Activated T-helper 2 cell treated with anti-CD3 and anti-CD28 coated beads, Interferon-gamma antibody, Interleukin-2, Interleukin-4, amounts not matched to agents 10 μg/mL and 5 μg/mL and 100 μg/mL, durations not matched to agents 14 hours and 24 hours and 36 hours (primary cell): ENCODE measurements at places on chromosomes 11 and 22.

DNA sequence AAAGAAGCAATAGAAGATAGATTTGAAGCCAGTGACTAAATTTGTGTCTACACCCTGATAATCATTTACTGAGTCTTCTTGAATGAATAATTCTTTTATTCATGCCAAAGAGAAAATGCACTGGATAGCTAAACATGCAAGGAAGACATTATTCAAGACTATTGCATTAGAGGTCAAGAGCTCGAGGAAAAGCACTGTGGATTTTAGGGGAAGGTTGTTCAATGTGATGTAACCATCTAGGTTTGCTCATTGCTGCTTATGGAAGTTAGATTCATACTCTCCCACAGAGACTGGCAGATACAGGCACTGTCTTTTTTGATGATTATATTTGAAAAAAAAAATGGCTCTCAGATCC is 682.1 kb downstream of the KCNA4 start:
- no peak for DNase-seq

GRCh38 chr22:48382197-48382596 is 1445.5 kb downstream of the BRD1 start:
- no peak for DNase-seq

GRCh38 chr11:473962-474785 is 24.1 kb downstream of the PTDSS2 start:
- no peak for DNase-seq

GRCh38 chr22:37521236-37521739 is 2.1 kb upstream of the CARD10 start:
- no peak for DNase-seq

DNA sequence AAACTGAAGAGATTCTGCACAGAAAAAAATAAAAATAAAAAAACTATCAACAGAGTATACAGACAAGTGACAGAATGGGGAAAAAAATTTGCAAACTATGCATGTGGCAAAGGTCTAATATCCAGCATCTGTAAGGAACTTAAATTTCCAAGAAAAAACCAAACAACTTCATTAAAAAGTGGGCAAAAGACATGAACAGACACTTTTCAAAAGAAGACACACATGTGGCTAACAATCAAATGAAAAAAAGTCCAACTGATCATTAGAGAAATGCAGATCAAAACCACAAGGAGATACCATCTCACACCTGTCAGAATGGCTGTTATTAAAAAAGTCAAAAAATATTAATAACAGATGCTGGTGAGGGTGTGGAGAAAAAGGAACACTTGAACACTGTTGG is 64.3 kb downstream of the APIP start:
- no peak for DNase-seq

- DNase-seq, result no peak
Measured at GRCh38 chr11:107276077-107276476, 181.5 kb downstream of the CWF19L2 start.

GRCh38 chr11:110715541-110715940 is 3.3 kb upstream of the ARHGAP20 start:
- no peak for DNase-seq

- no peak for DNase-seq
Measured at GRCh38 chr11:102545701-102546100, 15.2 kb upstream of the MMP7 start.

DNA sequence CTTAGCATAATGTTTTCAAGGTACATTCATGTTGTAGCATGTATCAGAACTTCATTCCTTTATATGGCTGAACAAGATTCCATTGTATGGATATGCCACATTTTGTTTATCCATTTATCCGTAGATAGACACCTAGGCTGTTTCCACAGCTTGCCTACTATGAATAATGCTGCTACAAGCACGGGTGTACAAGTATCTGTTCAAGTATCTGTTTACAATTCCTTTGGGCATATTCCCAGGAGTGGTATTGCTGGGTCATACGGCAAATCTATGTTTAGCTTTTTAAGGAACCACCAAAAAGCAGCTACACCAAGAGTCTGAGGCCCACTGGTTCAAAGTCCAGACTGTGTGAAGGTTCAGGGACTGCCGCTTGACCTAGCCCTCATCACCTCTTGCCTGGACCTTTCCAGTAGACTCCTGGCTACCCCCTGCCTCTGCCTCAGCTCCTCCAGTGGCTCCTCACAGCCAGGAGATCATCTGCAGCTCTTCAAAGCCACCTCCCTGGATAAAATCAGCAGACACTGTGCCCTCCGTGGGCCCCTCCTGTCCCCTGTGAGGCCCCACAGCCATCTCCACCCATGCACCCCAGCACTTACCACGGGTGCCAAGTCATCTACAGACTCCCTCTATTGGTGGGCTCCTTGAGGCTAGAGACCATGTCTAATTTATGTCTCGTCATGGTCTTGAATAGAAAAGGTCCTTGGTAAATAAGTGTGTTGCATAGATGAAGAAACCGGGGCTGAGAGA is 160.3 kb downstream of the MN1 start:
- no peak for DNase-seq

- DNase-seq, result no peak
Measured at GRCh38 chr11:126949066-126949891, 51.3 kb downstream of the KIRREL3 start.

DNA sequence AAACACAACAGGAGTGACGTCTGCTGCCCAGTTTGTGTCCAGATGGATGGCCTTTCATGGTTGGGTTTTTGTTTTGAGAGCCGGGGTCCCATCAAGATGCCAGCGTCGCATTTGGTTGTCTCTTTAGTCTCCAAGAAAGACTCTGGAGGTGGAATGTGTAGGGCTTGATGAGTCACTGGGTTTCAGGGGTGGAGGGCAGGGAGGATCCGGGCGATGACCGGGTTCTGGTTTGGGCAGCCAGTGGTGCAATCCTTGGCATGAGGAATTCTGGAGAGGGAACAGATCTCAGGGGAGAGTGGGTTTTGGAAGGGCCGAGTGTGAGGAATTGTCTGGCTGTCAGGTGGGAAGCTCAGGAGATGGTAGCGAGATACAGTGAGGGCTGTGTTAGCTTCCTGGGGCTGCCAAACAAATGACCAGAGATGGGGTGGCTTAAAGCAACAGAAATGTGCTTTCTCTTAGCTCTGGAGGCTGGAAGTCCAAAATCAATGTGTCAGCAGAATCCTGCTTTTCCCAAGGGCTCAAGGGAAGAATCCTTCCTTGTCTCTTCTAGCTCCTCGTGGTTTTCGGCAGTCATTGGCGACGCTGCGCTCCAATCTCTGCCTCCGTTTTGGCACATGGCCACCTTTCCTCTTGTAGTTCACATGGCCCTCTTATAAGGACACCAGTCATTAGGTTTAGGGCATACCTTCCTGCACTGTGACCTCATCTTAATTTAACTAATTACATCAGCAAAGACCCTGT is 26.4 kb upstream of the PPFIA1 start:
- DNase-seq, result no peak

- no peak for DNase-seq
Measured at GRCh38 chr11:133579165-133580031, 47.1 kb upstream of the OPCML start.

- DNase-seq, result no peak
Measured at GRCh38 chr11:124380585-124380984, 3.7 kb downstream of the OR8B2 start.

DNA sequence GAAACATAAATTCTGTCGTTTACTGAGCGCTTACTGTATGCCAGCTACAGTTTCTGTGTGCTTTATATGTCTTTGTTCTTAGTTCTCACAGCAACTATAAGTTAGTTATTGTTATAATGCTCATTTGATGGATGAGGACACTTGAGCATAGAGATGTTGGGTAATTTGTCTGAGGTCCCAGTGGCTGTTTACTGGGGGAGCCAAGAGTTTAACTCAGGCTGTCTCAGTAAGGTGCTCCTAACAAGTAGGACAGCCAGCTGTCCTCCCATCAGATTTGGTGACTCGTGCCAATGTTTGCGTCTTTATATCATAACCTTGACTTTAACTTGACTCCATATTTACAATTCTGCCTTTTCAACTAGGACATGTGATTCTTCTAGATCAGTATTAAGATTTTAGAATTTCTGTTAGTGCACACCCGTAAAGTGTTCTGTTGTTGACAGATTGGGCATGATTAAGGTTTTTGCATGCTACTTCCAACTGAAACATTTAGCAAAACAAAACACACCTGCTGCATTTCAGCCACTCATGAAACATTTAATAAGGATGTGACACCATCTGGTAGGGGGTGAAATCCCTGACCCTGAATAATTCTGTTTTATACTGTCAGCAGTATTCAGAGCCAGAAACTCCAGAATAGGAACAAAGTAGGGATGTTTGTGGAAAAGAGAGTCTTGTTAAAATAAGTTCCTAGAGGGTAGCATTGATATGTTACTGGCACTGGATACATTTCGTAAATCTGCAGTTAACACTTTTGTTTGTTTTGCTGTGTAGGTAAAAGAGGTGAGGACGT is 1.9 kb downstream of the REXO2 start:
- no peak for DNase-seq

DNA sequence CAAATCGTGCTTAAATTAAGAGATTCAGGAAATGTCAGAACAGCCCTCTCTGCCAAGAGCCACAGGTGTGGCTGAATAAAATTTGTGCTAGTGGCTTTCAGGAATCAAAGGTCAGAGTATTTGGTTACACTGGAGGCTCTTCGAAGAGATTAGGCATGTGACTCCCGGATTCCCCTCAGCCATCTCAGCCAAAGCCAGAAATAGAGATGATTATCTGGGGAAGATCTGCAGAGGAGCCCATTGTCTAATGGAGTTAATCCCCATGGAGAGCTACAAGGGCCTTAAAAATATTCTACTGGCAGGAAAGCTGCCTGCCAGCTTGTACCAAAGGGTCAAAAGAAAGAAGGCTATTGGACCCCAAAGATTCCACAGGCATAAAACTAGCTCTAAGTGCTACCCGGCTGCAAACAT is 1259.5 kb downstream of the TBC1D22A start:
- no peak for DNase-seq
